Tongue (tissue), 3 donors: ENCODE measurements at places on chromosomes 1 and 21. TPM values are rescaled to one million over a fixed set of nuclear protein-coding genes. Genes with fewer than 3 reads are reported as not detected.
A peak's percentile ranks its signal among the peaks of the same experiment; 100 is the strongest.

FCER1G gene
- 4.4 TPM for total RNA-seq

CA6 gene
- total RNA-seq, result 1.0 TPM

EPHA8 gene
- not detected for total RNA-seq

IFFO2 gene
- total RNA-seq, result 8.6 TPM

LCE2D gene
- total RNA-seq, result not detected

CD2 gene
- total RNA-seq, result 1.6 TPM

SIM2 gene
- total RNA-seq, result 14.6 TPM

DNA sequence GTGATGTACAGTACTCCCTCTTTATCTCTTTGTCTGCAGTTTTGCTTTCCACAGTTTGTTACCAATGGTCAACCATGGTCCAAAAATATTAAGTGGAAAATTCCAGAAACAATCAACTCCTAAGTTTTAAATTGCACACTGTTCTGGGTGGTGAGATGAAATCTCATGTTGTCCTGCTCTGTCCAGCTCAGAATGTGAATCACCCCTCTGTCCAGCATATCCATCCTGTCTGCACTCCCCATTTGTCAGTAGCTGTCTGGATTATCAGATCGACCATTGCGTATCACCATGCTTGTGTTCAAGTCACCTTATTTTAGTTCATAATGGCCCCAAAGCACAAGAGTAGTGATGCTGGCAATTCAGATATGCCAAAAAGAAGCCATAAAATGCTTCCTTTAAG, 118.2 kb upstream of the PDE4B start:
- no peak for DNase-seq

DNA sequence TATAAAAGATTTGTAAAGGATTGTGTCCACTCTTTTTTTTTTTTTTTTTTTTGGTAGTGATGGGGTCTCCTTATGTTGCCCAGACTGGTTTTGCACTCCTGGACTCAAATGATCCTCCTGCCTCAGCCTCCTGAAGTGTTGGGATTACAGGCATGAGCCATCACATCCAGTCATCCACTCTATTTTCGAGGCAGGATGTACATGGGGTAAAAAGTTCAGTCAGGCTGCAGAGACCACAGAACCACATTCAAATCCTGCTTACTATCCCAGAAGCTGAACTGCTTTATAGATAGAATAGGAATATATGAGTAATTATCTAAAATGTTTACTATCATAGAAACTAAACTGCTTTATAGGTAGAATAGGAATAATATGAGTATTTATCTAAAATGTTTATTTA, 26.0 kb upstream of the KCNK2 start:
- no peak for DNase-seq

GRCh38 chr1:118297521-118297920, 112.5 kb upstream of the SPAG17 start:
- no peak for DNase-seq

DNA sequence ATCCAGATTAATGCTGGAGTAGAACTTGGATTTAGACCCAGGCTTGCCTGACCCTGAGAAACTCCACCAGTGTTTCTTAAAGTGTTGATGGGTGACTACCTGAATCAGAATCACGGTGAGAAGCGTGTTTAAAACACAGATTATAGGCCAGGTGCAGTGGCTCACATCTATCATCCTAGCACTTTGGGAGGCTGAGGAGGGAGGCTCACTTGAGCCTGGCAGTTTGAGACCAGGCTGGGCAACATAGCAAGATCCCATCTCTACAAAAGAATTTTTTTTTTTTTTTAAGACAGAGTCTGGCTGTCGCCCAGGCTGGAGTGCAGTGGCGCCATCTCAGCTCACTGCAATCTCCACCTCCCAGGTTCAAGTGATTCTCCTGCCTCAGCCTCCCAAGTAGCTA, 56.3 kb upstream of the TENT5B start:
- DNase-seq, result no peak

DNA sequence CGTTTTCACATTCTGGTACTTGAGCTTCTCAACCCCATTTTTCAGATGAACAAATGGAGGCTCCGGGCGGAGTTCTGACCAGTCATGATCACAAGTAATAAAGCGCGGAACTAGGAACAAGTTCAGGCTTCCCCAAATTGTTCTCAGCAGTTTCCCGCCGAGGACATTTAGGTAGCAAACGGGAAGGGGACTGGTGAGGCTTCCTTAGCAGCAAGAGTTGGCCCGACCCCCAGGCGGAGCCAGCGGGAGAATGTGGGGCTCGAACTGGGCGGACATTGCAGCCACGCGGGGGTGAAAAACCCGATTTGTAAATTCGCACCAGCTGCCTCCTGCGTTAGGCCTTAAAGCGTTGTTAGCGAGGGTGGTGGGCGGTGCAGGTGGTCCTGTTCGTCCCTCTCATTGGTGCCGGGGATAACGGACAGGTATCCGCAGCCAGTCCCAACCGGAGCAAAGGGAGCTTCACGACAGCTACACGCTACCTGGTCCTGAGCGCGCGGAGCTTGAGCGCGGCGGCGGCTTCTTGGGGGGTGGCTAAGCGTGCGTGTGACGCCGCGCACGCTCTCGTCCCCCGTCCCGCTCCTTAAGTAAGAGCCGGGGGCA, 15.3 kb downstream of the SEMA6C start:
- peak; percentile 96 for DNase-seq

- no peak for DNase-seq
Observed at GRCh38 chr1:36506276-36506920, 23.7 kb upstream of the CSF3R start.

DNA sequence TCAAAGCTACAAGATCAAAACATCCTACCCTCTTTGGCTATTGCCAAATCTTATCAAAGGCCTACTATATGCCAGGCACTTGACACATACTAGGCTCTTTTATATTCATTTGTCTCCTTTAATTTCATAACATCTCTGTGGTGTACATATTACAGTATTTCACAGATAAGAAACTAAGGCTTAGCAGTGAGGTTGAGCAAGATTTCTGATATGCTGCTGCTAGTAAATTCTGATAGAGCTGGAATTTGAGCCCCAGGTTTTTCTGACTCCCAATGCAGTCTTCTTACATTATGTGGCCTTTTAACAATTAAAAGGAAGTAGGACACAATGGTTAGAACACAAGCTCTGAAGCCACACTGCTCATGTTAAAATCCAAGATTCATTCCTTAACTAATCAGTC, 16.8 kb downstream of the CCDC185 start:
- DNase-seq, result no peak

GRCh38 chr1:182189535-182190066, 128.1 kb upstream of the ZNF648 start:
- no peak for DNase-seq

GRCh38 chr1:117060441-117061317, 553 bp downstream of the TTF2 start:
- peak; percentile 54 for DNase-seq

- DNase-seq, result peak; percentile 41
Observed at GRCh38 chr1:98660940-98661543, 479 bp upstream of the SNX7 start.

GRCh38 chr21:41139275-41139674, 28.7 kb upstream of the BACE2 start:
- no peak for DNase-seq

DNA sequence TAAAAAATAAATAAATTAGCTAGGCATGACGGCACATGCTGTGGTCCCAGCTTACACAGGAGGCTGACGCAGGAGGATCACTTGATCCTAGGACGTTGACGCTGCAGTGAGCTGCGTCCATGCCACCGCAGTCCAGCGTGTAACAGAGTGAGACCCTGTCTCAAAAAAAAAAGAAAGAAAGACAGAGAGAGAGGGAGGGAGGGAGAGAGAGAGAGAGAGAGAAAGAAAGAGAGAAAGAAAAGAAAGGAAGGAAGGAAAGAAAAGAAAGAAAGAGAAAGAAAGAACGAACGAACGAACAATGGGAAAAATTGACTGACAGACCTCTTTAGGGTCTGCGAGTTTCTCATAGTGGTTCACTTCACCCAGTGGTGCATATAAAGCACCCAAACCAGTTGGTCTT, 97.8 kb upstream of the BMP8A start:
- no peak for DNase-seq

DNA sequence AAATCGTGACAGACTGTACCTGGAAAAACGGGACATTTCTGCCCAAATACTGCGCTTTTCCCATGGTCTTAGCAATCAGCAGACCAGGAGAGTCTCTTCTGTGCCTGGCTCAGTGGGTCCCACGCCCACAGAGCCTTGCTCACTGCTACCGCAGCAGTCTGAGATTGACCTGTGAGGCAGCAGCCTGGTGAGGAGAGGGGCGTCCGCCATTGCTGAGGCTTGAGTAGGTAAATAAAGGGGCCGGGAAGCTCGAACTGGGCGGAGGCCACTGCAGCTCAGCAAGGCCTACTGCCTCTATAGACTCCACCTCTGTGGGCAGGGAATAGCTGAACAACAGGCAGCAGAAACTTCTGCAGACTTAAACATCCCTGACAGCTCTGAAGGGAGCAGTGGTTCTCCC, 203.1 kb downstream of the DENND1B start:
- DNase-seq, result no peak

DNA sequence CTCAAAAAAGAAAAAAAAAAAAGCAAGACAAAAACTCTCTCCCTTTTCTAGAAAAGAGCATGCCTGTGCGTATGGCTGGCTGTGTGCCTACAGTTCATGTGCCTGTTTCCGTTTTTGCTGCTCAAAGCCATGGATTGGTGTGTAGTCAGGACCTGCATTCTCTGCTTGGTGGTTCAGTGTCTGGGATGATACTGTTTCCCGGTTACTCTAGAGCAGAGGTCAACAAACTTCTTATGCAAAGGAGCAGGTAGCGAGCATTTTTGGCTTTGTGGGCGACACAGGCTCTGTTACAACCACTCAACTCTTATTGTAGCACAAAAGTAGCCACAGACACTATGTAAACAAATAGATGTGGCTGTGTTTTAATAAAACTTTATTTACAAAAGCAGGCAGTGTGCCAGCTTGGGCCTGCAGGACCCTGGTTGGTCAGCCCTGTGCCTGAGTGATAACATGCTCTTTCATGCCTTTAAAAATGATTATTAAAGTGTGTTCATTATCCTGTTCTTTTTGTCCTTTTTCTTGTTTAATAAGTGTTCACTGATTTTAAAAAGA, 524.2 kb downstream of the KIF26B start:
- no peak for DNase-seq
